ENCODE measurements at places on chromosomes 3 and 15.

DNA sequence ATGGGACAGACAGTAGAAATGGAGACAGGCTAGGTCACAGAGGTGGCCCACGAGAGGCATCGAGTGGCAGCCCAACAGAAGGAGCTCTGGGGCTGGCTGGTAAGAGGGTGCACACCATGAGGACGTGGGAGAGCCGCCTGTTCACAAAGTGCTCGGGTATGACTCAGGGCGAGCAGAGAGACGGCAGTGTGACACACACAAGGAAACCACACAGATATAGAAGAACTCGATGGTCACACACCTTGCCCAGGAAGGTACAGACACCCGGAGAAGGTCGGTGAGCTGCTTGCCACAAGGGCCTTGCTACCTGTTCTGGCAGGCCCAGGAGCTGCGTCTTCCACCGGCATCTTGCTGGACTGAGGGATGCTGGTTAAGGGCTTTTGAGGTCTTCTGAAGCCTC lies 50.2 kb downstream of the CA12 start:
- DNase-seq, result no peak

DNA sequence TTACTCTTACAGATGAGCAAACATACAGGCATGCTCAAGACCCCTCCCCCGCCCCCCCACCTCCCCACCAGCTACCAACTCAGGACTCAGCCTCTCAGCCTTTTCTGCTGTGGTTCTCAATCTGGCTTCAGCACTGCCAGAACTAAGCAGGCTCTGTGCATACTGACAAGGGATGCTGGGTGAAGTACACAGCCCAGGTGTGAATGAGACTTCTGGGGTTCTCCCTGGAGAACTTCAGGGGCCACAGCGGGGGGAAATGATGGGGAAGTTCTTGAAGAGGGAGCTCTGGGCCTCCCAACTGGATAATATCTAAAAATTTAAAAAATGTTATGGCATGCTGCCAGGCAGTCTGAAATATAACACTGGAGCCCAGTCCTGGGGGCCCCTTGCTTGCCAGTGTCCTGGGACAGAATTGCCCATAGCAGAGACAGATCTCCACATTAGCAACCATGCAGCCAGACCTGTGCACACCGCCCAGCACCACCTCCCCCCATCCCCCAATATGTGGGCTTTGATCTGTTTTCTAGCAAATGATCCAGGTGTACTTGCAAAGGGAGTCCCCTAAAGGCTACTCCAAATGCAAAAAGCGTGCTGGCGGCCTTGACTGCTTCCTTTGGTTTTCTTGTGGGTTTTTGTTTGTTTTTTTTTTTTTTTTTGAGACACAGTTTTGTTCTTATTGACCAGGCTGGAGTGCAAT lies 41.4 kb downstream of the PGPEP1L start:
- DNase-seq, result no peak

GRCh38 chr3:153050978-153051377 lies 111.0 kb upstream of the RAP2B start:
- no peak for DNase-seq

DNA sequence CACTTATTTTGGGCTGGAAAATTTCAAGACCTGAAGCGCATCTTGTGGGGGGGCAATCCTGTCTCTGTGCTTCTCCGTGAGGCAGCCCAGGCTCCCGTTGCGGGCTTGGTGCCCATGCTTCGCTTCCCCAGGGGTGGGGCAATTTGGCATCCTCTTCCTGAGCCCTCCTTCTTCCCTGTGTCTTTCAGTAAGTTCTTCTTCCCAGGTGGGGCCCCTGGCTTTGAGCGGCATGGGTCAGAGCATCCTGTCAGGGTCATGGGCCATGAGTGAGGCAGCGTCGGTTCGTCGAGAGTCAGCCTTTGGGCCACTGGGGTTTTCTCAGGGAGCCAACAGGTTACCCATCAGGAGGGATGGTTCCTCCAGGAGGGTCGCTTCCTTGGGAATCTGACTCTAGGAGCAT lies 200.7 kb downstream of the UBE3A start:
- DNase-seq, result no peak

DNA sequence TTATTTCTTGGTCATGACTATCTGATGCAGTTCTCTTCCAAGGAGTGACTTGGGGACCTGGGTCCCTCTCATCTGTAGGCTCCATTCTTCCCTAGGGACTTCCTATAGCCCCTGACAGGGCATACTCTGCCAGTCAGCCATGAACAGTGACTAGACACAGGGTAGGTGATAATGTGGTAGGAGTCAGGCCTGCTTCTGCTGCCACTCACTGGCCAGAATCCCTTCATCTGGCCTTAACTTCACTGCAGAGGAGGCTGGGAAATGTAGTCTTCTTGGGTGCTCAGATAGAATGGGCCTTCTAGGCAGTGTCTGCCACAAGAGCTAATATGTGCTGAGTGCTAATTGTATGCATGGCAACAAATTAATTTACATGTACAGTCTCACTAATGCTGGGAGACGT lies 84.5 kb downstream of the CACNA2D3 start:
- no peak for DNase-seq

GRCh38 chr3:58725326-58725853 lies 58.8 kb upstream of the FAM3D start:
- DNase-seq, result no peak

DNA sequence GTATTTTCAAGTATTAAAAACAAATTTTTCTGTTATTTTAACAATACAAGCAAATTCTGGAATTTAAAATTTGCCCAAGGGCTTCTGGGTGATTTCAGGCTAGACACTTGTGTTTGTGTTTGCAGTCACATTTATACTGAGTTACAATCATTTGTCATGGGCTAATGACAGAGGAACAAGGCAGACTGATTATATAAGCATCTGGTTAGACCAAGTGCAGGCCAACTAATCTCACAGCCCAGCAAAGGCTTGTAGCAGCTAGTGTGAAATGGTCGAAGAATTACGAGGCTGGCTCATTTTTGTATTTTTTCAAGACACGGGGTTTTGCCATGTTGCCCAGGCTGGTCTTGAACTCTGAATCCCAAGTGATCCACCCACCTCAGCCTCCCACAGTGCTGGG lies 52.1 kb downstream of the CMTM8 start:
- DNase-seq, result no peak

- DNase-seq, result no peak
These were observed 17.3 kb upstream of the HRH1 start for GRCh38 chr3:11136830-11137626.

DNA sequence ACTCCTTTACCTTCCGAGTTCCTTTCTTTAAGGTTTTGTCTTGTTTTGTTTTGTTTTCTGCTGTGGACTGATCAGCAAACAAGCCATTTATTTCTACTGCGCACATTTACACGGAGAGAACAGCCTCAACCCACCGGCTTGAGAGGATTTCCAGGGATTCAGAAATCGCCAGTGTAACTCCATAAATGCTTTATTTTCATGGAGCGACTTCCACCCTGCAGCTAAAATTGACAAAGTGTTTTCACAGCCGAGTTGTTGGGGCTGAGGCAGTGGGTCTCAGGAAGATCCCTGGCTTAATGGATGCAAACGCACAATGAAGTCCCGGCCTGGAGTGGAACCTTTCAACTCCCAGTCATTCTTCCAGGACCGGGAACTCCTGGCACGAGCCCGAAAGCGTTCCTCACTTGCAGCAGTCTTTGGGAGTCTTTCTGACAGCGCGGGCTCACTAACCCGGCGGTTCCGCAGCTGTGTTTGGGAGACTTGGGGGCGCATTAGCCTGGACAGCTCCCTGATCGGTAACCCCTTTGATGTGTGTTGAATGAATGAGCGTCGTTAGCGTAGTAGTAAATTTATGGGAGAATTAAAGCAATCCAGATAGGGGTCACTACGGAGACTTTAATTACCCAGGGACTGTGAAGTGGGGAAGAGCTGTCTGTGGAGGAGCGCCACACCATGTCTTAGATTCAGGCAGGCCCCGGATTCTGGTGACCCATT lies 785 bp upstream of the MYRIP start:
- DNase-seq, result no peak

DNA sequence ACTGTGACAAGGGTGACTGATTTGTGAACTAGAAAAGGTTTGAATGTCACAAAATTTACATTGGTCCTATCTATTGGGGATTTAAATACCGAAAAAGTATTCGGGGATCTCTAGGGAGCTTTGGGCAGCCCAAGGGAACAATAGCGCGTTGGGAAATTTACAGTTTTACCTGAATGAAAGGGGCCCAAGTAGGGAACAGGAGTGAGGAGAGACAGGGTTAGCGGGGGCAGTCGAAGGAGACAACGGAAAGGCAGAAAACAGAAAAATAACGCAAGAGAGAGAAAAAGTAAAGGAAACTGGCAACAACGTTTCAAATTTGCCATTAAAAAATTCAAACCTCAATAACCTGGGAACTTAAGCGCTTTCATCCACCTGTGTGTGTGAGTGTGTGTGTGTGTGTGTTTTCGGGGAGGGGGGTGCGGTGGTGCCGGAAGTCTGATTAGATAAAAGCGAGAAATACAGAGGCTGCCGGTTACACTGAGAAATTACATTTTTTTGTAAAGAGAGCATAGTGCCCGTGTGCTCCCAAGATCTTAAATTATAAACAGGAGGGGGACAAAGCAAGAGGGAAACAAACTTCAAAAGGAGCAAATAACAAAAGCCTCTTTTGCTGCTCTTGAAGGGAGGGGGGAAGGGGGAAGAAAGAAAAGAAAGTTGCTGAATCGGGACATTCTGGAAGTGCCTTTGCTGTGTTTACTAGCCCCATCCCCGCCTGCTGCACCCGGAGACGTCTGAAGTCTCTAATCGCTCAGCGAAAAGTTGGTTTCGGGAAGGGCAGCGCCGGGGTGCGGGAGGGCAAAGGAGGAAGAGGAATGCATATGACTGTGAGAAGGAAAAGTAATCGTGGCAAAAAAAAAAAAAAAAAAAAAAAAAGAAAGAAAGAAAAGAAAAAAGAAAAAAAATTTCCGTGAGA lies 721 bp upstream of the ZIC1 start:
- no peak for DNase-seq

DNA sequence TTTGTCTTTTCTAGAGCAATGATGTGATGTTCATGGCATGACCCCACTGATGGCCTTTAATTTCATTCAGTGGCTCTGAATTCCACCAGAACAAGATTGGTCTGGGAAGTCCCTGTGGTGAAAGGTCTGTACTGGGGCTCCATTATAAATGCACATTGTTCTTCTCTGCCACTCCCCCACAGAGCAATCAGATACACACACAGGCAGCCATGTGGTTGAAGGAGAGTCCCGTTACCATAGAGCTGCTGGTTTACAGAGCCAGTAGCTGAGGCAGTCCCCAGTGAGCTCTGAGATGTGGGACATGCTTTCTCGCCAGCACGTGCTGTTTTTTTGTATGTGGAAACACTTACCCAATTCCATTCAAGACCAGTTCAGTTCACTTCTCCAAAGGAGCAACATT lies 172.7 kb upstream of the TRIM42 start:
- no peak for DNase-seq

DNA sequence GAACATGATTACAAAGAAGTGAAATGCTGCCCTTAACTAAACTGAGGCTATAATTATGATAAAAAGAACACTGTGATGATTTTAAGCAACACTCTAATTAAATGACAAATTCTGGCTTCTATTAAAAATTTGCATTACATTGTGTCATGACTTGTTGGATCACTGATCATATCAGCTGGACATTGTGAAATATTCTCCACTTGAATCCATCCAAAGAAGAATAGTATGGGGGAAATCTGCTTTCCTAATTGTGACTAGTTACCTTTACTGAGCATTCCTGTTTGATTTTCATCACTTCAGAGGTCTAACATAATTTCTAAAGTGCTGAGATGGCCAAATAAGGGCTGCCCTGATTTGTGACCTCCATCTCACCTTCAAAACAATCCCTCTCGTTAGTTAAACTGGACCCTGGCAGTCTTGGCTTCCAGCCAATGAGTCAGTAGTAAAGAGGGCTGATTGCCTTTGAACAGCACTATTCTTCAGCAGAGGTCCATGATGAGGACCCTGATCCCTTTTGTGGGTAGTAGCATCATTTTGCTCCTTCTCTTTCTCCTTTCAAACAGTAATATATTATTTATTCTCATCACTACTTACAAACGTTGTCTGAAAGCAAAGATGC lies 53.5 kb upstream of the LEKR1 start:
- DNase-seq, result no peak

DNA sequence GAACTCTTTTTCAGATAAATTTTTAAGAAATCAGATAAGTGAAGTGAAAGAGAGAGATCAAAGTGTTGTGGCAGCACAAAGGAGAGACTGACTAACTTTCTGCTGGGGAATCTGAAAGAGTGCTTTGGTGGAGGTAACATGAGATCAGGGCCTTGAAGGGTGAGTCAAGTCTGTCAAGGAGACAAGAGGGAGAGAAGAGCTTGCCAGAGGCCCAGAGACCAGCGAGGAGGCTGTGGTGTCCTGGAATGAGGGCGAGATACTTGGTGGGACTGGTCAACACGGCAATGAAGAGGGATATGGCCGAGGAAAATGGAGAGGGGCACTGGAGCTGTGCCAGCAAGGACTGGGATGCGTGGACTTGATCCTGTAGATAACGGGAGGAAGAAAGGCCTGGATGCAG lies 4.6 kb downstream of the TADA3 start:
- DNase-seq, result no peak

DNA sequence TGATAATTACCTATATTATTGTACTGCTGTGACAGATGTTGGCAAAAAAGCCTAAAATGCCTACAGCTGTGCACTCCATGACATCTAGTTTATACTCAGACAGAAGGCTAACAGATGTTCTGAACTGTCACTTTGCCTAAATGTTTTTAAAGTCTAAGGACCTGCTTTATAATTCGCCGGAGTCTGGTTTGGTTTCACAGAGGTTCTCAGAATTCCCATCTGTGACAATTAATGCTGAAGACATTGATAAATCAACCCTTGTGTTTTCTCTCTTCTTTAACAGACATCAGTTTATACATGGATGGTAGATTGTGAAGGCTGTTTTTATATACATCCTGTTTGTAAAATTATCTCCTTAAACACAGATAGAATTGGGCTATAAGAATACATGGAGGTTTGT lies 19.8 kb upstream of the SOX2 start:
- no peak for DNase-seq

GRCh38 chr15:51841406-51842040 lies 12.1 kb downstream of the TMOD3 start:
- no peak for DNase-seq

- DNase-seq, result no peak
These were observed 523.7 kb upstream of the TGFBR2 start for GRCh38 chr3:30082652-30083051.
